T-helper 17 cell (primary cell): ENCODE measurements at places on chromosomes 11 and 22. TPM values are rescaled to one million over a fixed set of nuclear protein-coding genes. Genes with fewer than 3 reads are reported as not detected.

DNA sequence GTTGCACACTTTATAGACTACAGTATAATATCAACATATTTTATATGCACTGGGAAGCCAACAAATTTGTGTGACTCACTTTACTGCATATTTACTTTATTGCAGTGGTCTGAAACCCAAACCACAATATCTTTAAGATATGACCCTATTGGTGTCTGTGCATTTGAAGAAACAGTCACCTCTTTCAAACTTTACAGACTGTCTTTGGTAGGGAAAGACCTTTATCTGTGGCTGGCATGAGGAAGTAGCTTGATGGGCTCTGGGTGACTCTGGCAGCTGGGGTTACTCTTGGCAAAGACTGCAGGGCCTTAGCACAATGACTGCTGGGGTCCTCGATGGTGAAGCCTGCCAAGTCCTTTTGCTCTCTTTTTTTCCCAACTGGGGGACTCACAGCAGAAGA is 21.3 kb upstream of the ABTB2 start:
- H3K36me3 ChIP-seq, result peaks cover 3% of the 10 kb centered on the region
- H3K27me3 ChIP-seq, result peaks cover 6% of the 10 kb centered on the region
- H3K27ac ChIP-seq, result no peak overlapping the region
- DNase-seq, result no peak

DNA sequence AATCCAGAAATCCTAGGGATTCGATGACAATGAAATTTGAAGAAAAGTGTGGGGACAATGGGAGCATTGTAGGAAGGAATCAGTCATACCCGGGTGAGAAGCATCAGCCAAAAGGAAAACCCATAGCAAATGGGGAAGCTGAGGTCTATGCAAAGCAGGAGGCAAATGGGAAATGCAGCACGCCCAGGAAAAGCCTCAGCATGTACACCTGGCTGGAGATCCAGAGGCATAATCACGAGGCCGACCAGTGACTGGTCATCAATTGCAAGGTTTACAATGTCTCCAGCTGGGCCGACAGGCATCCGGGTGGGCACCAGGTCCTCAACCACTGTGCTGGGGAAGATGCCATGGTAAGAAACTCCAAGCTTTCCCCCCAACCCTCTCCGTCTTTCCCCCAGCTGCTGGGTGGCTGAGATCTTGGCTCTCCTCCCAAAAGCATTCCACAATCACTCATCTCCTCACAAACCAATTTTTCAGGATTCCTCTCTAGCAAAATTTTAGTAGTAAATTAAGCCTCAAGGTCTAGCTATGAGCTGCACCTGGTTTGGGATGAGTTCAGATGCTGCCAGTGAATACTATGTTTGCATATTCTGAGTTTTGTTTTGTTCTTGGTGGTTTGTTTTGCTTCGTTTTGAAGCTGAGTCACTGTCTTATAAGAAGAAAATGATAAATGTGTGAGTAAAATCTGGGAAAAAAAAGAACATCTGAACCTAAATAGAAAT is 98.0 kb upstream of the OR5AK2 start:
- H3K4me3 ChIP-seq, result no peak overlapping the region
- H3K4me1 ChIP-seq, result no peaks in the 10 kb centered on the region
- H3K27me3 ChIP-seq, result no peaks in the 10 kb centered on the region
- no peak overlapping the region for H3K27ac ChIP-seq
- DNase-seq, result peak; percentile 7
- no peaks in the 10 kb centered on the region for H3K36me3 ChIP-seq

GRCh38 chr11:44313761-44314489 is 4.0 kb upstream of the ALX4 start:
- H3K27ac ChIP-seq, result no peak overlapping the region
- peaks cover 79% of the 10 kb centered on the region for H3K27me3 ChIP-seq
- no peaks in the 10 kb centered on the region for H3K36me3 ChIP-seq
- no peak overlapping the region for H3K4me3 ChIP-seq
- DNase-seq, result no peak

- no peak overlapping the region for H3K27ac ChIP-seq
- H3K4me1 ChIP-seq, result no peaks in the 10 kb centered on the region
- H3K27me3 ChIP-seq, result peaks cover 57% of the 10 kb centered on the region
- peaks cover 2% of the 10 kb centered on the region for H3K36me3 ChIP-seq
- no peak overlapping the region for H3K4me3 ChIP-seq
- no peak for DNase-seq
Observed at GRCh38 chr11:78698612-78699011, 123.9 kb upstream of the NARS2 start.

DNA sequence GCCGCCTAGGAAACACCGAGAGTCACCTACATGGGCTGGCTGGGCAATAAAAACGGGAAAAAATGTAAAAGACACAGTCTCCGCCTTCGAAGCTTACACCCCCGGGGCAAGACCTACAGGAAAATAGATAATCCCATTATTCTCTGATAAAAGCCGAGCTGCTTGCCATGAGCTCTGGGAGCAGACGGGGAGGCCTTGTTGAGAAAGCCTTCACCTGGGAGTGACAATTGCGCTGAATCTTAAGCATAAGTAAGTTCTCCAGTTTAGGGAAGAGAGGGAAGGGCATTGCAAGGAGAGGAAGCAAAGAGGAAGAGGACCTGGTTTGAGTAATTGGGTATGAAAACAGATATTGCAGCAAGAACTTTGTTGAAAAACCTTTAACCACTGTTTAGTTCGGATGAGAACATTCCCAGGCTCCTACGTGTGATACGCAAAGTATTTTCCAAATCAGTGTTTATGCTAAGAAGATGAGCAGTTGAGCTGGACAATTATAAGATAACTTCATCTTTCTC is 813 bp upstream of the BTBD10 start:
- H3K4me3 ChIP-seq, result peak overlapping the region; percentile 99
- H3K27ac ChIP-seq, result peak overlapping the region; percentile 96
- no peak for DNase-seq
- peaks cover 2% of the 10 kb centered on the region for H3K36me3 ChIP-seq

GRCh38 chr11:86743223-86744118 is 56.9 kb upstream of the PRSS23 start:
- H3K36me3 ChIP-seq, result no peaks in the 10 kb centered on the region
- no peak overlapping the region for H3K4me3 ChIP-seq
- peaks cover 22% of the 10 kb centered on the region for H3K27me3 ChIP-seq

DNA sequence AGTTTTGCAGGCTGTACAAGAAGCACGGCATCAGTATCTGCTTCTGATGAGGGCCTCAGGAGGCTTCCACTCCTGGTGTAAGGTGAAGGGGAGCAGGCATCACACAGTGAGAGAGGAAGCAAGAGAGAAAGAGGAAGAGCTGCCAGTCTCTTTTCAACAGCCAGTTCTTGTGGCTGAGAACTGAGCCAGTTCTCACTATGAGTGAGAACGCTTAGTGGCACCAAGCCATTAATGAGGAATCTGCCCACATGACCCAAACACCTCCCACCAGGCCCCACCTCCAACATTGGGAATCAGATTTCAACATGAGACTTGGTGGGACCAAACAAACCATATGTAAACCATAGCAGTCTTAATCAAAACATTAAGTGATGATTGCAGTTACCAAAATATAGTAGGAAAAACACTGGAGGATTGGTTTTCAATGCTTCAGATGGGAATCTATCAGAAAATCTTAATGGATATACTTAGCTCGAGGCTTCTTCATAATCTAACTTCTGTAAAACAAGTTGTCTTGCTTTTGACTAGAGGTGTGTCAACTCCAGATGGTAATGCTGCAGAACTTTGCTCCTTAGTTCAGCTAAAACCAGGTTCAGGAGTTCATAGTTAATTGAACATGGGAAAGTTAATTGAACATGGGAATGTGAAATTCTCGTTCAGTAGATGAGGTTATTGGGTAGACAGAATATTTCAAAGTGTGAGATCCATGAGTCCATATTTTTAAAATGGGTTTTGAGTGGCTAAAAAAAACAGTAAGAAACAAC is 12.2 kb downstream of the FAR1 start:
- no peak overlapping the region for H3K27ac ChIP-seq
- peaks cover 24% of the 10 kb centered on the region for H3K4me1 ChIP-seq
- H3K27me3 ChIP-seq, result no peaks in the 10 kb centered on the region
- no peak overlapping the region for H3K4me3 ChIP-seq

- H3K4me1 ChIP-seq, result no peaks in the 10 kb centered on the region
- H3K27ac ChIP-seq, result no peak overlapping the region
- H3K27me3 ChIP-seq, result peaks cover 10% of the 10 kb centered on the region
- H3K36me3 ChIP-seq, result no peaks in the 10 kb centered on the region
Observed at GRCh38 chr22:27311698-27312550, 489.6 kb downstream of the MN1 start.

DNA sequence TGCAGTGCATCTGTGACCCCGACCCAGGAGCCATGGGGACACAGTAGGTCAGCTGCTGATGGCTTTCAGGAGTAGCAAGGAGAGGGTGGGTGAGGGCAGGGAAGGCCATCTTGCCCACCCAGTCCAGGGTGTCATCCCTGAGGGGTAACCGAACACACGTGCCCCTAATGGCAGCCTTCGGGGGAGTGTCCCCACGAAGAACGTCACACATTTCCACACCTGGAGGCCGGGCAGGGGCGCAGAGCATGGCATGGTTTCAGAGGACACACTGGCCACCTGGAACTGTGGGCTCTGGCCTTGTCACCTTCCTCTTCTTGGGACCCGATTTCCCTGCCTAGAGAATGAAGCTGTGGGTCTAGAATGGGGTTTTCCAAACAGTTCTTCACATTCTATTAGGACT is 19.4 kb upstream of the BAIAP2L2 start:
- H3K27ac ChIP-seq, result no peak overlapping the region
- no peaks in the 10 kb centered on the region for H3K36me3 ChIP-seq
- no peaks in the 10 kb centered on the region for H3K27me3 ChIP-seq
- no peak for DNase-seq
- no peak overlapping the region for H3K4me3 ChIP-seq

GRCh38 chr22:42180349-42180842 is 49.8 kb upstream of the CYP2D6 start:
- H3K36me3 ChIP-seq, result peaks cover 3% of the 10 kb centered on the region
- peak; percentile 60 for DNase-seq
- peak overlapping the region; percentile 97 for H3K27ac ChIP-seq
- peaks cover 59% of the 10 kb centered on the region for H3K4me1 ChIP-seq
- H3K27me3 ChIP-seq, result no peaks in the 10 kb centered on the region
- peak overlapping the region; percentile 73 for H3K4me3 ChIP-seq

DNA sequence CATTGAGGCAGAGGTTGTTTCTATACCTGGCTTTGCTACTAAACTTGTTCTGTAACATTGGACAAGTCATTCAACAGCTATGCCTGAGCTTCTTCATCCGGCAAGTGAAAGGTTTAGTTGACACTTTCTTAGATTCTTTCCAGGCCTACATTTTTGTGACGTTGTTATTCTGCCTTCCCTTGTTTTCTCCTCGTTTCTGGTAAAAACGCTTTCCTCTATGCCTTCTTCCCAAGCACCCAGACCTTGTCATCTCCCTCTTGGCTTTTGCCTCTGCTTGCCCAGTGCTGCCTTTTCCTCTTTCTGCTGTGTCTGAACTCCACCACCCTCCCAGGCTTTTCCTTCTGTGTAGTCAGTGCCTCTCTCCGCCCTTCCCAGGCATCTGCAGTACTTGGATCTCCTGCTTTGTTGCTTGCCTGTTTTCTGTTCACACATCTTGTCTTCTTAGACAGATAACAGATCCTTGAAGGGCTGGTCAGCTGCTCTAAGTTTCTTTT is 1.4 kb upstream of the AMOTL1 start:
- no peaks in the 10 kb centered on the region for H3K36me3 ChIP-seq
- DNase-seq, result no peak
- no peak overlapping the region for H3K4me3 ChIP-seq

GRCh38 chr11:117634756-117635603 is 162.0 kb downstream of the DSCAML1 start:
- H3K4me3 ChIP-seq, result no peak overlapping the region
- H3K36me3 ChIP-seq, result no peaks in the 10 kb centered on the region
- H3K27me3 ChIP-seq, result peaks cover 10% of the 10 kb centered on the region
- peaks cover 3% of the 10 kb centered on the region for H3K4me1 ChIP-seq
- no peak for DNase-seq
- H3K27ac ChIP-seq, result no peak overlapping the region

- H3K36me3 ChIP-seq, result no peaks in the 10 kb centered on the region
- H3K4me1 ChIP-seq, result peaks cover 11% of the 10 kb centered on the region
- no peaks in the 10 kb centered on the region for H3K27me3 ChIP-seq
- no peak for DNase-seq
- H3K27ac ChIP-seq, result no peak overlapping the region
- H3K4me3 ChIP-seq, result no peak overlapping the region
Observed at GRCh38 chr11:129720156-129720555, 95.5 kb upstream of the TMEM45B start.

DNA sequence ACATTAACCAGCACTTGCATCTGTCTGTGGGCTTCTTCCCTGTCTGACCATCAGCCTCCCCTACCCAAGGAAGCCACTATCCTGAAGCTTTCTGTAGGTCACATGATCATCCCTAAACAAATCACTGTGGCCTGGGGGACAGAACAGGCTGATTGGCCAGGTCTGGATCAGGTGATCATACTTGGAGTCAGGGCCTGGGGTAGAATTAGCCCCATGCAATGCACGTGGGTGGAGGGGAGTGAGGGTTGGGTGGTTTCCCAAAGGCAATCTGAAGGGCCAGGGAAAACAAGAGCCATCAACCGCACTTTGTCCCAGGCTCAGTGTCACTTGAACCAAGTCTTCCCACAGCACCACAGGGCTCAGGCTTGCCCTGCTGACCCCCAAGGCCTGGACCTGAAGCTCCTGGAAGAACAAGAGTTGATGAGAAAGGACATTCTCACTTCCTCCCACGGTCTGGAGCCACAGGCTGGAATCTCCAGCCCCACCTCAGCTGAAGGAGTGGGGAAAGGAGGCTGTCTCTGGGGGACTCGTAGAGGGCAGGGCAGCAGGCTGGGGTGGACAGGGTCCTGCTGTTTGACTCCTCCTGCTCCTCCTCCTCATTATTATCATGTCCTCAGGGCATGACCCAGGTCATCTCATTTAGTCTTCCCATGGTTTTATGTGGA is 31.5 kb upstream of the TSPAN18 start:
- H3K27ac ChIP-seq, result peak overlapping the region; percentile 77
- peaks cover 8% of the 10 kb centered on the region for H3K36me3 ChIP-seq
- DNase-seq, result no peak
- peaks cover 6% of the 10 kb centered on the region for H3K27me3 ChIP-seq

The TUBA8 gene
- total RNA-seq, result 27.0 TPM

The MYRF gene
- 0.47 TPM for total RNA-seq

The TMEM191C gene
- total RNA-seq, result 2.0 TPM

The GAS2 gene
- 2.2 TPM for total RNA-seq

The BUD13 gene
- total RNA-seq, result 11.8 TPM

The TRIM49 gene
- total RNA-seq, result not detected

The FAM111B gene
- 2.0 TPM for total RNA-seq

The GGTLC3 gene
- total RNA-seq, result not detected

The OR8D1 gene
- total RNA-seq, result not detected

The KCNQ1OT1 gene
- total RNA-seq, result 0.20 TPM

The MED15 gene
- 207 TPM for total RNA-seq

The TESMIN gene
- 5.0 TPM for total RNA-seq

The NOX4 gene
- total RNA-seq, result not detected

The SHANK2 gene
- not detected for total RNA-seq
